ENCODE measurements at places on chromosomes 5 and 9.

DNA sequence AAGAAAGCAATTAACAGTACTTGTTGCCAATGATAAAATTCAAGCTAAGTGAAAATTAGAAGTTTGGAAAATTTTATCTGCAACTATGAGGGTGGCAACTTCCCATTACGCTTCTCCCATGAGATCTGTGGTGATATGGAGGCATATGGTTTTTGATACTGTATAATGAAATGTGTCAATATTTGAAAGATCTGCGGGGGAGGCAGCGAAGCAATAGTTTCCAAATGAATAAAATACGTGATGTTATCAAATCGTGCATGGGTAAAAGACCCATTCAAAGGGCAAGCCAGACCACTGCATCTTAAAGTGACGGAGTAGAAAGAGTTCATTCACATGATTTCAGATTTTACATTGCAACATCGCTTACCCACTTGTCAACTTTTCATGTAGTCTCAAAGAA, 20.9 kb upstream of the BOD1 start:
- no peak for DNase-seq

GRCh38 chr5:56622141-56622540, 193.2 kb upstream of the MAP3K1 start:
- no peak for DNase-seq

DNA sequence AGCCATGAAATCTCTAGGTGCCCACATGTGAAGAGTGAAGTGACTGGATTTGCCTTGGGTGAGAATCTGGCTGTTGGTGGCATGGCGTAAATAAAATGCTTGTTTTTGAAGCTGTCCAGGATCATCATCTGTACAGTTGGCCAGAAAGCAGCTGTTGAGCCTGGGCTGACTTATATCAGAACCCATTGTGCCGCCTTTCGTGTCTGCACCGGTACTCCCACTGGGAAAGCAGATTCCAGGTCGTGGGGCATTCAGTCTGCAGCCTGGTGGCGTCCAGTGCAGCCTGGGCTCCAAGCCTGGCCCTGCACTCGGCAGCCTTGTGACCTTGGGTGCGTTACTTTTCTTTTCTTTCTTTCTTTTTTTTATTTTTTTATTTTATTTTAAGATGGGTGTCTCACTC, 27.8 kb downstream of the PRRC2B start:
- no peak for DNase-seq

- DNase-seq: no peak
Measured at GRCh38 chr5:164336276-164336675, 830.9 kb downstream of the MAT2B start.

- DNase-seq: no peak
Measured at GRCh38 chr5:78232163-78232562, 62.3 kb downstream of the AP3B1 start.

DNA sequence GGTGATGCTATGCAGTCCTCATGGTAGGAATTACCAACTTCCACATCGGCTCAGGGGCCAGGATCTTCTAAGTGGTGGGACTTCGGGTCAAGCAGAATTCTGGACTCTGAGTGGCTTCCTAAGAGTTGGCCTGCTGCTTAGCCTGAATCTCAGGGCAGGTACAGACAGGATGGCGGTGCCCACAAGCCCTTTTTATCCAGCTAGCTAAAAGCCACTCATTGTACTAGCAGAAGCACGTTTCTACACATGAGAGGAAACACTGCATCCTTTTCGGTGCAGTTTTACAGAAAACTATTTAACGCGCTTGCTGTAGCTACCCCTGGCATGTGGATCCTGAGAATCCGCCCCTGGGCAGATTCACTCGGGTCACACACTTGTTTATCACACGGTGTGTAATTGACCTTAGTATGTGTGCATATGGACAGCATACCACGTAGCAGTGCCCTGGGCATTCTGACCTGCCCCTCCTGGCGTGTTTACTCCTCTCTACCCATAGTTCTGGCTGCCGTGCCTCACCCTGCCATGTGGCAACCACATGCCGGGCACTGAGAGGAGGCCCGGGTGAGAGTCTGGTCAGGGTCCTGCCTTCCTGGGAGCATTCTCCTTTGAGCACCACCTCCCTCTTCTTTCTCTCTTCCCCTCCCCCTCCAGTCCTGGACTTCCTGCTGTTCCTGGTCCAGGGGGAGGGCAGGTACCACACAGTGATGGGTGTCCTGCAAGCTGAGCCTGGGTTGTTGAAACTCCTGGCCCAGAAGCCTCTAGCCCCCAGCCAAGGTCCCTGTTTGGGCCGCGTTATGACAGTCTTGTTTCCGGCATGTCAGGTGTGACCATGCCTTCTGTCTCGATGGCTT, 65.9 kb downstream of the DAB2IP start:
- no peak for DNase-seq

DNA sequence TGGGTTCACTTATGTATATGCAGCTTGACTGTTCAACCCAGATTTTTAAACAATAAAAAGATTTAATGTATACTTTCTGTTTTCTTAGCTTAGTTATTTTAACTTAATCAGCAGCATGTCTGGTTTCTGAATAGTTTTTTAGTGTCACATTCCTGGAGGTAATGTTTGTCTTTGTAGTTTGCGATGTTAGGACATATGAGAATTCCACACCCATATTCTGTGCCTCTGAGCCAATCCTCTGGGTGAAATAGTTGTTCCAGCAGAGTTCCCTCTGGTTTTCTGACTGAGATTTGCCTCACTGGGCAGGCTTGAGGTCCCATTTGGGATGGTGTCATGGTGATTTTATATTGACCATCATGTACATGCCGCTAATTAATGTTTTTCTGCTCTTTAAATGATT, 48.6 kb downstream of the INIP start:
- DNase-seq: no peak

DNA sequence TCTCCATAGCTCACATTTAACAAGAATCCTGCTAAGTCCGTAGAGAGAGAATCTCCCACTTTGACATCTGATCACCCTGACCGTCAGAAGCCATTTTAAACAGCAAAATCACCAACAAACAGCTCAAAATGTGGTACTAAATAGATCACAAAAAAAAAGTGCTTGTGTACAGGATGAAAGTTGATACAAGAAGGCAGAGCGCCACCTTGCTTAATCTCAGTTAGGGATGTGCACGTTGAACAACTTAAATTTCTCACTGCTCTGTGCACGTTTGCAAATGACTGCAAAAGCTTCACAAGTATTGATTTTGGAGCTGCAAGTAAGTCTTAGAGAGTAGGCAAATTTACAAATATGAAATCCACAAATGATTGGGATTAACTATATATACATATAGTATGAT, 63.1 kb upstream of the NREP start:
- no peak for DNase-seq

DNA sequence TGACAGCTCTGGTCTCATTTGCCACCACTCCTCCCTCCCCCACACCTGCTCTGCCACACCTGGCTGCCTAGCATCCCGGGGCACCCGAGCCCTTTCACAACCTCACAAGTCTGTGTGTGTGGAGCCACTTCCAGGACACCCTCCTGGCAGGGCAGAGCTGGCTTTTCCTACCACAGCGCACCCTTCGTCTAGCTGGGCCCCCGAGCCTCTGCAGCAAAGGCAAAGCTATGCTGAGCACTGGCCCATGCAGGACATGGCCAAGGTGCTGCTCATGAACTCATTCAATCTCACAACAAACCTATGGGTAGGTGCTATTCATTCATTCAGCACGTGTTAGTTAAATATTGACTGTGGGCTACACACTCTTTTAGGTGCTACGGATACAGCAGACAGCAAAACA, 43.4 kb downstream of the DUSP1 start:
- no peak for DNase-seq

GRCh38 chr9:134575103-134575900, 66.3 kb upstream of the COL5A1 start:
- DNase-seq: no peak
